Thoracic aorta (tissue), 2 donors: ENCODE measurements at places on chromosomes 2 and 18.
A peak's percentile ranks its signal among the peaks of the same experiment; 100 is the strongest.

DNA sequence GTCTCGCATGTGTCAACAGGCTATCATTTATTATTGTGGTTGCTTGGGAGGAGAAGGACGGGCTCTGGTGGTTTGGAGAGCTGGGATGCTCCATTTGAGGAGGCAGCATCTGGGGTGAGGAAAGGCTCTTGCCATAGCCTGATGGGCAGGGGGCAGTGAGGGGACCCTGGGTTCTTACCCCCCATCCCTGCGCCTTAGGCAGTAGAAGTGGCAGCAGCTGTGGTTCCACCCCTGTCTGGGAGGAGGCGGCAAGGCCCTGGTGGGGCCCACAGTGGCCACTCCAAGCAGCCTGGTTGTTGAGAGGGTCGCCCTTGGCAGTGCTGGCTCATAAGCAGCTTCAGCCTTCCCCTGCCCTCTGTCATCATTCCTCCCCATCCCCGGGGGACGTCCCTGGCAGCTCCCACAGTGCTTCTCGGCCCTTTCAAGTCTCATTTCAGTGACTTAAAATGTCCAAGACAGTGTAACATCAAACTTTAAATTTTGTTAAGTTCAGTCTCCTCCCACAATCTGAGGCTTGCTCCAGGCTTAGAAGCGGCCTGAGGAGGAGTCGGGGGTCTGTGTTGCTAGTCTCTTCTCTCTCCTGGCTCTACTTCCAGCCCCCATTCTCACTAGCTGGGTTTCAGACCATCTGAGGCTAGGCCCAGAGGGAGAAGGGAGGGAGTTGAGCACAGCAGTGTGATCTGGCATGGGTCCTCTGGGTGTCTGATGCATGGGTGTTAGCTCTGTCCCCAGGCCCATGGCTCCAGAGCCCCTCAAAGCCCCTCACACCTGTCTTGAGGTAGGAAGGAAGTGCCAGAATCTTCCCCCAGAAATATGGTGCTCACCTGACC is 34.9 kb upstream of the PTPN4 start:
- H3K4me3 ChIP-seq = no peak overlapping the region
- no peaks in the 10 kb centered on the region for H3K36me3 ChIP-seq
- H3K27ac ChIP-seq = no peak overlapping the region
- no peaks in the 10 kb centered on the region for H3K27me3 ChIP-seq

GRCh38 chr18:39655341-39655740 is 2089.7 kb upstream of the CELF4 start:
- no peak overlapping the region for H3K27ac ChIP-seq
- no peak for DNase-seq
- H3K4me1 ChIP-seq = no peaks in the 10 kb centered on the region
- H3K36me3 ChIP-seq = no peaks in the 10 kb centered on the region
- H3K27me3 ChIP-seq = no peaks in the 10 kb centered on the region

DNA sequence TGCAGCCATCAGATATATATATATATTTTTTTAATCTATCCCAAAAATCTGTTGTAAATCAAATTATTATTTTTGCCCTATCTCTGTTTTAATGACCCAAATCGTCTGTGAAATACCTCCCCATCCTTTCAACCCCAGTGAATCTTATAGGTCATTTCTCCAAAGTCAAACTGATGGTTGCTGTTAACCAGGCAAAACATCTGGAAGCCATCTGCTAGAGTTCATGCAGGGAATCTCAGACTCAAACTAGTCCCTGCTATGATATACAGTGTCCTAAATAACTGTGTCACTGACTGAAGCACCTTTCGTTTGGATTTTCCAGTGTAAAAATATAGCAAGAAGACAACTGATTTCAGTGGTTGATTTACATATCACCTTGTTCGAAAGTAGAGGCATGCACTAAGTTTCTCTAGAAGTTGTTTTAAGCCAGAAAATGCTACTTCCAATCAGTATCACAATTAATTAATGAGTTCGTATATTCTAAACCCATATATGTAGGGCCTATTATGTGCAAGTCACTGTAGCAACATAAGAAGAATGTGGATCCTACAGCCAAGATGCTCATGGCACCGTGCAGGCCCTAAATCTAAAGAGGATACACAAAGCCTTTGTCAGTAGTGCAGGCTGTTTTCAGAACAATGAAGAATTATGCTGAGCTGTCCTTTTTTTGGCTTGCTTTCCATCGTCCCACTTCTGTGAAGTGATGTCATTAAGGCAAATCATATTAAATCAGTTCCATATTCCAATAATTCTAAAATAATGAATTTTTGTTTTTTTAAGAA is 566.0 kb downstream of the STK39 start:
- DNase-seq = no peak
- H3K4me3 ChIP-seq = no peak overlapping the region
- no peaks in the 10 kb centered on the region for H3K27me3 ChIP-seq
- no peaks in the 10 kb centered on the region for H3K36me3 ChIP-seq
- no peak overlapping the region for H3K27ac ChIP-seq
- H3K4me1 ChIP-seq = no peaks in the 10 kb centered on the region

DNA sequence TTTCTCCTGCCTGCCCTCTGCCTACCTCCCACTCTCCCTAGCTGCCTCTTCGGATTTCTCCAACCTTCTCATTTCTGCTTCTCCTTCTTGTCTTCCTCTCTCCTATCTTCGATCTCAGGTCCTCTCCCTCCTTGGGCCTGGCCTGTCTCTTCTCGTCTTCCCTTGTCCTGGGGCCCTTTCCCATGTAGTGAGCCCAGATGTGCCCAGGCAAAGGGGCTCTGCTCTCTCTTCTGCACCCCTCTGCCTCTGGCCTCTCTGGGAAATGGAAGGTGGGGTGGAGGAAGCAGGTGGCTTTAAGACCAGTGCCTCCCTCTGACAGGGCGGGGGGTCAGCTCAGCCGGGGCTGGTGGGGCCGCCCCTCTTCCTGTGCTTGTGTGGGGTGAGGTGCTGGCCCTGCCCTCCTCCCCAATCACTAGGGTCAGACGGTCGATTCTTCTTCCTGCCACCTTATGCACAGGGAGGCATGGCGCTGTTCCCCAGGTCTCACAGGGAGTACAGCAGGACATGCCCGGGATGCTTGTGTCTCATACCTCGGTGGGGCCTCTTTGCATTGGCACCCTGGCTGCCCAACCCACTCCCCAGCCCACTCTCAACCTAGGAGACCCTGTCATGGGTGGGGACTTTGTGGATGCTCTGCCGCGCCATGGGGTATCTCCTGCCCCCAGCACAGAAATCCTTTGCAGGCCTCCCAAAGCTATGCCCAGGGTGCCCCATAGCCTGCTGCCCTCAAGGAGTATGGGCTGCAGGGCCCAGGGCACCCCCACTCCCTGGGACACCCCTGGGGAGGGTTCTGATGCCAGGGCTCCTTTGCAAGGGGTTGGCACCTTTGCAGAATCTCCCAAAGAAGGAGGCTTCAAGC is 213.8 kb upstream of the HAAO start:
- no peaks in the 10 kb centered on the region for H3K4me1 ChIP-seq
- no peak overlapping the region for H3K4me3 ChIP-seq
- DNase-seq = no peak
- H3K36me3 ChIP-seq = no peaks in the 10 kb centered on the region

- H3K4me3 ChIP-seq = no peak overlapping the region
- H3K4me1 ChIP-seq = peaks cover 35% of the 10 kb centered on the region
- no peaks in the 10 kb centered on the region for H3K27me3 ChIP-seq
- no peak overlapping the region for H3K27ac ChIP-seq
Measured at GRCh38 chr2:64457524-64457923, 3.6 kb downstream of the LGALSL start.

DNA sequence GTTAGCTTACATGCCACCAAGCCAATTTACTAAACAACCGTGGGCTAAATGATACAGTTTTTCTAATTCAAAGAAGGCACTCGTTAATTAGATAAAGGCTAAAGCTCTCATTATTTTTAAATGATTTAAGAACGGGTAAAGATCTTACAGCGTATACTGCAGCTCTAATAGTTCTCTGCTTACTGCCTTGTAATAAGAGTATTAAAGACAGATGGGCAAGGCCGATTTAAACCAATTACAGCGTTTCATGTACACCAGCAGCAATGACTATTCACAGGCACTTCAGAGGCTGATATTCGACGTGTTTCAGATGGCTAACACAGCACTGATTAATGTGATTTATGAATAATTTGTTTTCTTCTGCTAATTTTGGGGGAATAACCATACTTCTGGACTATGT is 259.3 kb downstream of the ZNF407 start:
- H3K27ac ChIP-seq = no peak overlapping the region
- H3K27me3 ChIP-seq = no peaks in the 10 kb centered on the region
- H3K4me1 ChIP-seq = no peaks in the 10 kb centered on the region
- no peak overlapping the region for H3K4me3 ChIP-seq
- H3K36me3 ChIP-seq = no peaks in the 10 kb centered on the region

GRCh38 chr2:171297956-171298355 is 135.8 kb downstream of the METTL8 start:
- H3K4me1 ChIP-seq = no peaks in the 10 kb centered on the region
- H3K27me3 ChIP-seq = no peaks in the 10 kb centered on the region
- H3K36me3 ChIP-seq = no peaks in the 10 kb centered on the region
- DNase-seq = no peak

- peaks cover 13% of the 10 kb centered on the region for H3K4me1 ChIP-seq
- no peaks in the 10 kb centered on the region for H3K36me3 ChIP-seq
- H3K27me3 ChIP-seq = no peaks in the 10 kb centered on the region
Measured at GRCh38 chr2:189327879-189328847, 113.1 kb upstream of the WDR75 start.

- no peak for DNase-seq
- H3K27me3 ChIP-seq = no peaks in the 10 kb centered on the region
Measured at GRCh38 chr2:224025874-224026273, 13.2 kb downstream of the SERPINE2 start.

GRCh38 chr2:37671816-37672103 is 318 bp upstream of the CDC42EP3 start:
- peaks cover 22% of the 10 kb centered on the region for H3K4me1 ChIP-seq
- H3K27ac ChIP-seq = peak overlapping the region; percentile 95
- no peak for DNase-seq
- peak overlapping the region; percentile 97 for H3K4me3 ChIP-seq
- H3K27me3 ChIP-seq = no peaks in the 10 kb centered on the region

DNA sequence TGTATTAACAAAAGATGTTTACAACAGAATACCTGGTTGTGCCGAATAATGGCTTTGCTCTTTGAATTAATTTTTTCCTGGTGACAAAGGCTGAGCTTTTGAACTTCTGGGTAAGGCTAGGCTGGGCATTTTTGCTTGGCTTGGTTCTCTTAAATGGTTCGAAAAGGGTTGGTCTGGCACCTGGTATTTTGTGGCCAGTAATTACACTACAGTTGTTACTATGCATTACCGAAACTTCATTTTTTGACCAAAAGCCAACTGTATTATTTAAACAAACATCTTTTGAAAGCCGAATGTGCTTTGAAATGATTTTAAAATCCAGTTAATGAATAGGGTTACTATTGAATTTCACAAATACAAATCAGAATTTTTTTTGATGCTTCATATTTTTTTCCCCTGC is 19.4 kb upstream of the NFE2L2 start:
- H3K27ac ChIP-seq = peak overlapping the region; percentile 57
- H3K36me3 ChIP-seq = no peaks in the 10 kb centered on the region
- no peak overlapping the region for H3K4me3 ChIP-seq
- no peak for DNase-seq

DNA sequence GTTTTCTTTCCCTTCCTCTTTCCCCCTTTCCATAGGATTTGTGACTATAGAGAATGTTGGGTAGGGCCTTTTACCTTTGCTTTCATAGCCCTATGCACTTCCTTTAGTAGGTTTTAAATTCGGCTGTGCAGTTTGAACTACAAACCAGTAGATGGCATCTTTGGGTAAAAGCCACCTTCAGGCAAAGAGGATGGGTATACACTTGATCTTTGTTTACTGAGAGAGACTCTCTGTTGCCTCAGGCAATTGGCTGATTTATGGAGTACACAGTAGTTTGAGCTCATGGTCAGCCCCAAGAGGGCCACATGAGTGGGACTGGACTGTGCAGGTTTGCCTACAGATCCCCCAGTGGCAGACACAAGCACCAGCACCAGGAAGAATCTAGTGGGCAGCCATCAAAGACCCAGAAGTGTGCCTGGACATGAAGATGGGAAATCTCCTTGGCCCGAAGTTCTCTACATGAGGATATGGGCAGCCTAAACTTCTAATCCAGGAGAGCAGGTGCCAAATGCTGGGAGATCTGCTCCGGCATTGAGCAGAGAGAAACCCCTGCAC is 1304.3 kb upstream of the DDX18 start:
- H3K27me3 ChIP-seq = no peaks in the 10 kb centered on the region
- no peaks in the 10 kb centered on the region for H3K36me3 ChIP-seq
- no peak overlapping the region for H3K4me3 ChIP-seq
- DNase-seq = no peak
- no peak overlapping the region for H3K27ac ChIP-seq
